ENCODE measurements at places on chromosomes 3 and 15.

DNA sequence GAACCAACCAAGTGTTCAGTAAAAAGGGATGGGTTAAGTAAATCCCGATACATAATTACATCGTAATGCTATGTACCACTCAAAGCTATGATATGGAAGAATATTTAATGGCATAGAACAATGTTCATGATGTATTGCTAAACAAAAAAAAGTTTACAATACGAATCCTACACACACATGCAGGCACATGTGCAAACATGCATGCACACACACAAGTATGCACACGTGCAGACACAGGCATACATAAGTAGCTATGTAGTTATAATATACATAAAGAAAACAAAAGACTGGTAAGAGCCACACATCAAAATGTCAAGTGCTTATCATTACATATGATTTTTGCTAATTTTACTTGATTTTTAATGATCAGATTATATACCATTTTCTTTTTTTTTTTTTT lies 74.2 kb downstream of the ARRDC4 start:
- DNase-seq, result no peak

DNA sequence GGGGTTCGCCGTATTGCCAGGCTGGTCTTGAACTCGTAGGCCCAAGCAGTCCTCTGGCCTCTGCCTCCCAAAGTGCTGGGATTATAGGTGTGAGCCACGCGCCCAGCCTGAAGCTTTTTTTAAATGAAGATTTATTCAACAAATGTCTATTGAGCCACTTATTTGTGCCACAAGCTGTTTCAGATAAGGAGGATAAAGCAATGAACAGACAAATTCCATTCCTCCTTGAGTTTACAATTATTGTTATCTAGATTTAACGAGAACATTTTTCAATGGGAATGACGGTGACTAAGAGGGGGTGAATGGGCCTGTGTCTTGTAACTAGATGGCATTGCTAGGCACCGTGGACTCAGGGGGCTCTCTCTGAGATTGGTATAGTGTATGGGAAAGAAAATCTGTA lies 10.2 kb downstream of the PPARG start:
- DNase-seq, result no peak

DNA sequence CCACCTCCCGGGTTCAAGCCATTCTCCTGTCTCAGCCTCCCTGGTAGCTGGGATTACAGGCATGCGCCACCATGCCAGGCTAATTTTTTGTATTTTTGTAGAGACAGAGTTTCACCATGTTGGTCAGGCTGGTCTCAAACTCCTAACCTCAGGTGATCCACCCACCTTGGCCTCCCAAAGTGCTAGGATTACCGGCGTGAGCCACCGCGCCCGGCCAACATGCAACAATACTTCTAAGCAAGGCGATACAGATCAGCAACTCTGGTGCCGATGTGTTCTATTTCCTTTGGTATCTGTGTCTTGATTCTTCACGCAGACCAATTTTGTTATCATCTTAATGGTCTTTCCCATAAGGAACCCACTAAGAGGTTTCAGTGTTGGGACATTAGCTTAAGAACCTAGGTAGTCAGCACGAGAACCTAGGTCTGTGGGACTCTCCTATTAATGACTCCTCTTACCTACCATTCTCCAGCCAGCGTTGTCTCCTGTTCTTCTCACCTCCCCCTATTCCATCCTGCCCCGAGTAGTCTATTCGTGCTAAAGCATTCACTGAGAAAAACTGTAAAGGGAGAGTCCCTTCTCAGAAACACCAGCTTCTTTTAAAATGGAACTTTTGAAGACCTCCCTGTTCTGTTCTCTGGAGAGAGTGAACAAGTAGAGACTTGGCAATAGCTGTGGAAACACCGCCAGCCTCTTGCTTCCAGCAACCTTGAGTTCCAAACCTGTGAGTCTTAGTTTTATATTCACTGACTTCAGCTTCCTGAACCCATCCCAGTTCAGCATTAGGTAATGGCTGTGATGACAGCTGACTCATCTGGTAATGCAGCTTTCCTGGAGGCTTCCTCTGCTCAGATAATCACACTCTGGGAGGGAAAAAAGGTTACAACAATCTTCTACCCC lies 61.2 kb downstream of the TSC22D2 start:
- DNase-seq, result no peak

GRCh38 chr15:37086521-37086920 lies 13.8 kb downstream of the MEIS2 start:
- no peak for DNase-seq

DNA sequence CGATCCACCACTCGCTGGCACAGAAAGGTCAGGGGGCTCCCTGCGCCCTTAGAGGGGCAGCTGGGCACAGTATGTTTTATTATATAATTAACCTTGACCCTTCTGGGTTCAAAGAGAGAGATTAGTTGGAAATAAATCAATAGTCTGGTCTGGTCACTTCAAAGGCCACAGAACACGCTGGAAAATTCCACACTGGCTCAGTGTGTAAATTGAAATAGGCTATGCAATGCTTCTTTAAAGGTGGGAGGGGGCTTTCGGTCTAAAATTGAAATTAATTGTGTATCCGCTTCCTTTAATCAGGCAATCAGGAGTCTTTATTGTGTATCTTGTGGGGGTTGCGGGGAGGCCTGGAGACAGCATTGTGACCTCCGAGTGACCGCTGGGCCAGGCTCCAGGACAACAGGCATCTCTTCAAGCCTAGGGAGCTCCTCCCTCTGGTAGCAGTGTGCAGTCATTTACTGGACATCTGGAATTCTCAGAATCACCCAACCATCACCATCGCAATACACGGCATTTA lies 8.0 kb downstream of the RNU5B-1 start:
- DNase-seq, result no peak

DNA sequence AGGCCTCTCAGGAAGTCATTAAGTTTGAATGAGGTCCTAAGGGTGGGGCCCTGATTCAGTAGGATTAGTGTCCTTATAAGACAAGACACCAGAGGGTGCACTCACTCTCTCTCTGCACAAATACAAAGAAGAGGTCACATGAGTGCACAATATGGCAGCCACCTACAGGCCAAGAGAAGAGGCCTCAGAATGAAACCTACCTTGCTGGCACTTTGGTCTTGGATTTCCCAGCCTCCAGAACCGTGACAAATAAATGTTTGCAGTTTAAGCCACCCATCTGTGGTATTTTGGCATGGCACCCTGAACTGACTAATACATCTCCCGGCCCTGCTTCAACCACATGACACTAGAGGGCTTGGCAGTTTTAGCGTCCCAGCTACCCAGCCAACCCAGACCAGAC lies 73.9 kb upstream of the CHRNB4 start:
- no peak for DNase-seq

- DNase-seq, result peak; percentile 8
These were observed 372.7 kb downstream of the SHQ1 start for GRCh38 chr3:72475258-72476138.

GRCh38 chr3:41073190-41073589 lies 126.1 kb upstream of the CTNNB1 start:
- no peak for DNase-seq

DNA sequence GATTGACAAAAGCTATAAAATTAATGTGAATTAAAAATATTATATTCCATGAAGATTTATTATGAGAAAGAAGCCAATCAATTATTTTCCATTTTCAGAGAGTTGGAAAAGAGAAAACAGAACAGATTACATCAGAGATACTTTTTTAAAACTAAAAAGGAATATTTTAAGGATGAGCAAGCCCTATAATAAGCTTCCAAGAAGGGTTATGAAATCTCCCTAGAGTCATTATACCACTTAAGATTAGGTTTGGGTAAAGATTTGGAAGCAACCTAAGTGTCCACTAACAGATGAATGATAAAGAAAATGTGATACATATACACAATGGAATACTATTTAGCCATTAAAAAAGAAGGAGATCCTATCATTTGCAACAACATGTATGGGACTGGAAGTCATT lies 51.6 kb upstream of the FSIP1 start:
- no peak for DNase-seq

- DNase-seq, result no peak
These were observed 24.6 kb downstream of the GORASP1 start for GRCh38 chr3:39082666-39083313.

DNA sequence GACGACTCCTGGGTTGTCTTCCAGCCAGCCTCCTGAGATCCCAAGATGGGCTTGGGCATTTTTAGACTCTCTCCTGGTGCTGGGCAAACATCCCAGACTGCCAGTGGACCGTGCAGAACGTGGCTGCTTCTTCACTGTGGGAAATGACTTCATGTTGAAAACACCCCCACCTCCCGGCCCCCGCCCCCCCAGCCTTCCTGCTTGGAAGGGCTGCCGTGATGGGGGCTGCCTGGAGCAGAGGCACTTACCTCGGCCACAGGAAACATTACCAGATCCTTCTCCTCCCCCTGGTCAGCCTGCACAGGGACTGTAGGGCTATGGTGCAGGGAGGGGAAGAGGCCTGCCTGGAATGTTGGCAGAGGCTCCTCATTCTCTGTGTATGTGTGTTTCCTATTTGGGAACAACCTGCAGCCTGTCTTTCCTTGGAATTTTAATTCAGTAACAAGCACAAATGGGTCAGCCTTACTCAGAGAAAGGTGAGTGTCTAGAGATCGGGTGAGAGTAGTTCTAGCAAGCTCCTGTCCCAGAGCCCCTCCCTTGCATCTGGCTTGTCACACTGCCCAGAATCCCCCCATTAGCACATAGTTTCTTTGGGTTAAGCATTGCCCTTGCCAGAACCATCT lies 90.8 kb downstream of the ANP32A start:
- no peak for DNase-seq

DNA sequence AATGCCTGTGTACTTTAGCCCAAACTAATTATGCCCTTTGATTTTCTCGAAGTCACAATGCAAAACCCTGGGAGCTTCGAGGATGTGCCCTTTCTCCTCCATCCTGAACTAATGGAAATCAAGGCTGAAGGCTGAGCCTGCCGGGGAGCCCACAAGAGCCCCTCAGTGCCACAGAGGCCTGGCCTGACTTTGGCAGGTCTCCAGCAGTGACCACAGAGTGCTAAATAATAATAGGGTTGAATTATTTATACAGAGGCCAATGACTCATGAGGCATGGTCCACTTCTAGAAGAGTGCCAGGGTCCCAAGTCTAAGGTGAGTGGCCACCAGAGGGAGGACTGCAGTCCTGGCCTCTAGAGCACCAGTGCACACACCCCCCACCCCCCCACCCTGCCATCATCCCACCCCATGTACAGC lies 19.1 kb upstream of the GLCE start:
- DNase-seq, result no peak

DNA sequence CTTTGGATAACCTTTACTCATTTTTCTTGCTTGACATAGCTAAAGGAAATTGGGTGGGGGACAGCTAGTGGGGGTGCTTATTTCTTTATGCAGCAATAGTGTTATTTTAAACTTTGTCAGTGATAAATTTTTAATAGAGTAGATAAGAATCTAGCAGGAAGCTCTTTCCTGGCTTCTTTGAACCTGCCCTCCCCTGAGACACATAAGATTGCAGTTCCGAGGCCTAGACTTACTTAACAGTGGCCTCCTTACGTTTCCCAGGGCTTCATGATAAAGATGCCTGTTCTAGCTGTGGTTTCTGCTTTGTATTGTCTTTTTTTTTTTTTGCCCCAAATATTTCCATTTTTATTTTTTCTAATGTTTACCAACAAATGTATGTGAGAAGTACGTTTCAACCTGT lies 170.1 kb downstream of the VPS8 start:
- DNase-seq, result no peak

DNA sequence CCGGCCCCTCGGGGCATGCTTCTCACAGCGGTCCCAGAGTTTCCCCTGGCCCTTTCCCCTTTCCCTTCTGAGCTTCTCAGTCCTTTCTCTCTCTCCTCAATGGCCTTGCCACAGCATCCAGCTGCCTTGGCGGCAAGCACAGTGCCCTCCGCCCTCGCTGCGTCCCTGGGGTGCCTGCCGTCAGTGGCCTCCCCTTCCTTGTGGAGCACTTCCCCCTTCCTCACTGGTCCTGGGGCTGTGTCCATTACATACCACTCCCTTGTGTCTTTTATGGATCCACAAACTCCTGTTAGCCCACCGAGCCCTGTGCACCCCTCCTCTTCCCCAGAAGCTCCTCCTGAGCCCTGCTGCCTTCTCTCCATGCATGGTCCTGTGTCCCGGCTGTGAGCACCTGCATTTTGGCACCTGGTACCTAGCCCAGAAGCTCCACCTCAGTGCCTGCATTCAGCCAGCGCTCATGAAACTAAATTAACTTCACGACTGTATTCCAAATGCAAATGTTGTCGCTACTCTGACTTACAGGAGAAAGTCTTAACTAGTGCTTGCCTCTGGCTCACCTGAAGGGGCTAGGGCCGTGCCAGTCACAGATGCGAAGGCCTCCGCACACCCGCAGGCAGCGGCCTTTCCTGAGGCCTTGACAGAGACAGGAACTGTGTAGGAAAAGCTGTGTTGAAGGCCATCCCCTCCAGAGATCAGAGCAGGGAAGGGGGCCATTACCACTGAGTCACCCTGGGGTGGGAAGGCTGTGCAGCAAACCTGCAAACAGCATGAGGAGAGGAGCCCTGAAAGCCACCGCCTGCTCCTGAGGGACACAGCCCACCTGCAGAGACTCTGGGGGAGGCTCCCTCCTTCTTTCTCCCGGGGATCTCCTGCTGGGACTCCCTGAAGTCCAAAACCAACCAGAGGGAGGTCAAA lies 19.1 kb upstream of the KLF13 start:
- no peak for DNase-seq

- DNase-seq, result no peak
These were observed 116.1 kb downstream of the KLF13 start for GRCh38 chr15:31442699-31443111.

DNA sequence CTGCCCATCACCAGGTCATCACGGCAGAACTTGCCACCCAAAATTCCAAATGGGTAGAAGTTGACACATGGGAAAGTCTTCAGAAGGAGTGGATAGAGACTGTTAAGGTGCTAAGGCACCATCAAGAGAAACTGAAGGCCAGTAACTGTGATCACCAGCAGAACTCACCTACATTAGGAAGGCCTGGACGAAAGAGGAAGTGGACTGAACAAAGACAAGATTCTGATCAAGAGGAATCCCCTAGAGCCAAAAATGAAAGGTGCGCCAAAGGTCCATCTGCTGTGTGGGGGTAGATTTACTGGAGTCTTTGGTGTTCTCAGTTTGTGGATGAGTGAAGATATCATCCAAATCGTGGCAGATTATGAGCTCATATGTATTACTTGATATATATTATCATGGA lies 46.3 kb upstream of the P3H2 start:
- no peak for DNase-seq

GRCh38 chr3:156691920-156692319 lies 17.5 kb downstream of the TIPARP start:
- no peak for DNase-seq

DNA sequence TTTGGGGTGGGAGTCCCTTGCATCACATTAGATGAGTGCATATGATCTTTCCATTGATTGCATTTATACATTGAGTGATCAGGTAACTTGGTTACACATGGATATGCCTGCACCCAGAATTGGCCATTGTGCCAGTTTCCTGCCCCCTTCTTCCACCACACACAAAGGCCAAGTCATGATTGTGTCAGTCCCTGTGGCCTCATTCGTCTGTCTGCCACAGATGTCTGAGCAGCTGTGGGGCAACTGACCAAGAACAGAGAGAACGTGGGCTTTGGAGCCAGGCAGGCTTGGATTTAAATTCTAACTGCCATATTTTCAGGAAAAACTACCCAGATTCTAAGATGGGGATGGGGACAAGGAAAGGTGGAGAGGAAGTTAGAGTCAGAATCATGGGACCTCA lies 27.0 kb downstream of the CCNL1 start:
- no peak for DNase-seq

- DNase-seq, result no peak
These were observed 6.1 kb upstream of the MB21D2 start for GRCh38 chr3:192923731-192924130.

GRCh38 chr3:195139876-195140240 lies 131.1 kb downstream of the XXYLT1 start:
- no peak for DNase-seq

All from KG1 (cell line).